ENCODE measurements at places on chromosomes 3 and 15. TPM values are rescaled to one million over a fixed set of nuclear protein-coding genes. Genes with fewer than 3 reads are reported as not detected.
A peak's percentile ranks its signal among the peaks of the same experiment; 100 is the strongest.

DNA sequence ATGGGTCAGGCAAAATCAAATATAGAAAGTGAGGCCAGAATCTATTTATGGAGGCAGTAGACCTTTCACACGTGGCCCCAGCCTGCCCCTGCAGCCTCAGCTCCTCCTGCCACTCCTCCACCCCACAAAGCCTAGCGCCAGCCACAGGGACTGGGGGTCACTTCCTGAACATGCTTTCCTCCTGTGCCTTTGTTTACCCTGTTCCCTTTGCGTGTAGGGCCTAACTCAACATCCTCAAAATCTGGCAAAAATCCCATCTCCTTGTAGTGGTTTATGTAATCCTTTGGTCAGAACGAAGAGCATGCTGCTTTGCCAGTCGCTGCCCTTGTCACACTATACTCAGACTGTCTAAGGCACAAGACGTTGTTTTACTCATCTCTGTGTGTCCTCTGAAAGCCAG, 39.6 kb downstream of the KBTBD12 start:
- DNase-seq: no peak

The SI gene
- not detected for total RNA-seq

DNA sequence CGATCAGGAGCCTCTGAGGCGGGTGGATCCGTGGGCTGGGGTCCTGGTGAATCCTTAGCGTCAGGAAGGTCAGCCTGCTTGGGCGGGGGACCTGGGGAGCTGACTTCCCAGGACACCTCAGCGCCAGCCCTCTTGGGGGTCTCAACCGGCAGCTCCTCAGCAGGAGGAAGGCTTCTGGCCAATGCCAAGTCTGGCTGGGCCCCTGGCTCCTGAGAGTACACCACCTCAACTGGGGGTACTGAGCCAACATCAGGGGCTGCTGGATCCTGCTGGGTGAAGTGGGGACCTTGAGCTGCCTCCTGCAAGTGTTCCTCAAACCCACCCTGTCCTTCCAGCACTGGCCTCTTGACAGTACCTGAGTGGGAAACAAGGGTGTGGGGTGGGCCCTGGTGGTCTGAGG, 3.1 kb downstream of the PRRT3 start:
- DNase-seq: no peak

GRCh38 chr15:71136159-71136783, 21.0 kb downstream of the THSD4 start:
- no peak for DNase-seq

GRCh38 chr15:38636597-38636996, 72.0 kb upstream of the RASGRP1 start:
- DNase-seq: no peak

DNA sequence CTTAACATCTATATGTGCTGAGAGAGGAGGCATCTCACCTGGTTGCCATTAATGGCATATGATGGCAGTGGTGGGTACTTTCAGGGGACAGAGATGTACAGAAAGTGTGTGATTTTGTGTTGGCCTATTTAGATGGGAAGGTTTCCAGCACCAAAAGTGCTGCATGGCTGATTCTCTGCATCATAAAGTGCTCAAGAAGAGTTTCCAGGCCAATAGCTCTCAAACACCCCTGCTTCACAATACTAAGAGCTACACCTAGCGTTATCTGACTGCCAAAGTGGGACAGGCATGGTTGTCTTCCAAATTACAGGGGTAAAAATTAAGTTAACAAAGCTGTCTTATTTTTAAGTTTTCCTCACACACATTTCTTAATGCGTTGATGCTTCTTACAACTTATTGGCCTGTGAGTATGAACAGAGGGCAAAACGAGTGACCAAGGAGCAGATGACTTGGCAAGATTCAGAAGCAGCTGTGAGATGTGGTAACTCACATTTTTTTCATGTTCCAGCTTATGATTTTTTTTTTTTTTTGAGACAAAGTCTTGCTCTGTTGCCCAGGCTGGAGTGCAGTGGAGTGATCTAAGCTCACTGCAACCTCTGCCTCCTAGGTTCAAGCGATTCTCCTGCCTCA, 41.4 kb upstream of the VEPH1 start:
- no peak for DNase-seq

- DNase-seq: no peak
These were observed 44.5 kb downstream of the GBE1 start for GRCh38 chr3:81716870-81717509.

The C3orf49 gene
- not detected for total RNA-seq

The PRR20G gene
- not detected for total RNA-seq

DNA sequence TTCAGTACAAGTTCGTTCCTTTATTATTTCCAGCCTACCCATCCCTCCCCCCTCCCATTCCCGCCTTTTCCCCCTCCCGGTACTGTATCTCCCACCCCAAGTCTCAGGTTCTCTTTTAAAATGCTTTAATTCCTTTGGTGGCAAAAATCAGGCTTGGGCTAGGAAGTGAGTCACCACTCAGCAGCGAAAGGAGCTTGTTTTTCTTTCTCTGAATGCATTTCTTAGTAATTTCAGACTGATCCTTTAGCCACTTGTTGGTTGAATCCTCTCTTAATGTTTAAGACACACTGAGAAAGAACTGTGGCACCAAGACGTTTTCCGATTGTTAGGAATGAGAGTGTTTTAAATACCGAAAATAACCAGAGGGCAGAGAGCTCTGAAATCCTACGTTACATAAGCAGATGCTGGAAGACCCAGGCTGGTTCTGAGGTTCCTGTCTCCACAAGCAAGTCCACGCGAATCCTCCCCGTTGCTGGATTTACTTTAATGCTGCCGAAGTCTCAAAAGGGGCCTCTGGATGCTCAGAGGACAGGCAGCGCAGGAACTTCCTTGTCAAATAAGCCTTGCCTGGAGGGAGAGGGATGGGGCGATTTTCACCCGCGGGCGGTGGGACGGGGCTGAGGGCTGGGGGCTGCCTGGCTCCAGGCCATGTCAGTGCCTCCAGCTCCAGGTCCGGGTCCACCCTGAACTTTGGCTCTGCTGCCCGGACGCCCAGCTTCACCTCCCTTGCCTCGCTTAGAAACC, 854 bp upstream of the COL8A1 start:
- DNase-seq: no peak

- peak; percentile 23 for DNase-seq
These were observed 24.1 kb downstream of the SMAD3 start for GRCh38 chr15:67089217-67090193.

- no peak for DNase-seq
These were observed 4.7 kb downstream of the EHD4 start for GRCh38 chr15:41967506-41968206.

DNA sequence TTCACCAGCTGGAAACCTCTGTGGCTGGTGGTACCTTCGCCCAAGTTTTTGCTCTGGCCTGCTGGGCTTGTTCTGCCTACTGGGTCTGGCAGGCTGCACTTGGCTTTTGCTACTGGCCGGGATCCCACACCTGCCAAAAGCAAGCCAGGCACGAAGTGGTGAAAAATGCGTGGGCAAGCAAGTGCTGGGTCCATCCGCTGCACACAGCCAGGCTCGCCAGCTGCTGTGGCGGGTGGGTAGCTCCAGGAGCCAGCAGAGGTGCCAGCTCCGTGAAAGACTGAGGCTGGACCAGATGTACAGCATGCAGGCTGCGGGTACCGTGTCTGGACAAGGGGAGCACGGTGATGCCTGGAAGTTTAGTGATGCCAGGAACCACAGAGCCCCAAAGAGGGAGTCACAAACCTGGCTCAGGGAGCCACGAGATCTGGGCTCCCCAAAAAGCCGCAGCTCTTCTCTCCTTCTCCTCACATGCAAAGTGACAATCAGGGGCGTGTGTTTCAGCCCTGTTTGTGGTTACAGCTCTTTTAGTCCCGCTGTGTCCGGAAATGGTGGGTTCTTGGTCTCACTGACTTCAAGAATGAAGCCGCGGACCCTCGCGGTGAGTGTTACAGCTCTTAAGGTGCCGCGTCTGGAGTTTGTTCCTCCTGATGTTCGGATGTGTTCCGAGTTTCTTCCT, 1455.6 kb upstream of the GBE1 start:
- DNase-seq: no peak

DNA sequence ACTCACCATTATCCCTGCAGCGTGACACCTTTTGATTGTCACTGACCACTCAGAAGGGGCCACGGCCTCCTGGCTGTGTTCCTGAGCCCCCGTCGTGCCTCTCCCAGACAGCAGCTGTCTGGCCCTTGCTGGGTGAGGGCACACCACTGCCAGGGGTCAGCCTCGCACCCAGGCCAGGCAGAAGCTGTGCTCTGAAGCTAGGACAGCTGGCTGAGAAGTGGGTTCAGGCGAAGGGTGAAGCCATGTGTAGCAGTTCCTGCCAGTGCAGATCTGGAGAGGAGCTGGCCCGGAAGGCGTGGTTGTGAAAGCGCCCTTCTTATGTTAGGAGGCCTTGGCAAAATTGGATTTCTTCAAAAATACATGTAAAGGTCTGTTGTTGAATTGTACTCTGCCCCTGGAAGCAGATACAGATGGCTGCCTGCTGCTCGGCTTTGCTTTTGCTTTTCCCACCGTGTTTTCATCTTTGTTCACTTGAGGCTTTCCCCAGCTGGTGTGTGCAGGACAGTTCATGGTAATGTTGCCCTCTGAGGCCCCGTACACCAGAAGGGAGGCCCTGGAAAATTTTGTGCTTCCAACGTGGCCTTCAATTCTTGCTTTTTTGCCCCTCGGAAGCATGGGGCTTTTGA, 49.1 kb downstream of the KLHL25 start:
- DNase-seq: no peak

DNA sequence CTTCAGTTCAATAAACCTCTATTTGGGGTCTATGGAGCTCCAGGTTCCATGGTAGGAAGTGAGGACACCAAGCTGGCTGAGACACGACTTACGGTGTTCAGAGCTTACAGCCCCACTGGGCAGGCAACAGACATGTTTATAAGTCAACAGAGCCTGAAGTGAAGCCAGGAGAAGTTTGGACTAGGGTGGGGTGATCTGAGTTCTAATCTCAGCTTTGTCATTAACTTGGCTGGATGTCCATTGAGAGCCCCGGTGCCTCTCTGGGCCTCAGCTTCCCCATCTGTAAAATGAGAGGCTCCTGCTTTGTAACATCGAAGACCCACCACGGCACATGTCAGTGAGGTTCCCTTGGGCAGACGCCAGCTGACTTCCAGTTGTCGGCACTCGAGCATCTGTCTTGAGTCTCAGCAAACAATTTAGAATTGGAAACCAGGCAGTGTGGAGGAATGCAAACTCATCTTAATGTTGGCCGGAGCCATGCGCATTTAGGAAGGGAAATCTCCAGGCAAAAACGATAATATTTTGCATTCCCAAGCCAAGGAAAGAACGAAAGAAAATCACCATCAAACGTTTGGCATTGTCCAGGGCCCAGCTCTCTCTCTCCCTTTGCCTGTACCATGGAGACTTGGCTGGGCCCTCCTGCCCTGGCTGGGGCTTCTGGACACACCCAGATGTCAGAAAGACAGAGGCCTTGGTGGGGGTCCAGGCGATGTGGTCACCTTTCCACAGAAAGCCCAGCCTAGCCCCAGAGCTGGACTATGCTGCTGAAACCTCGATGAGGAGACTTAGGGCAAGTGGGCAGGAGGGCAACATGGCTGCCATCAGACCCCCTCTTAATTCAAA, 18.4 kb downstream of the ITGA11 start:
- DNase-seq: no peak

DNA sequence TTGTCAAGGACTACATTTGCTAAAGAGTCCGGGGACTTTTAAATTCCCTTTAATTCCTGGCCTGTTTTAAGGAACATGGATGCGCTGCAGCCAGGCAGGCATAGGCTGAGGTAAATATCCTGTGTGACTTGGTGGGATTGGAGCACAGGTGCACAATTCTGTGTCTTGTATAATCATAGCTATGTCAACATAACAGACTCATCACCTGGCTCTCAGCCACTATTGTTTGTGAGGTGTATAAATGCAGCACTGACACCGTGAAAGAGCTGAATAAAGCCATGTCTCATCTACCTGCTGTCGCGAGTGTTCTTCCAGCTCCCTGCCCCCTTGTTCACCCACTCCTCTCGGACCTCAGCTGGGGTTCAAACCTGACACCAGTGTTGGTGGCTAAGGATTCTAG, 109.7 kb downstream of the MFSD1 start:
- no peak for DNase-seq

GRCh38 chr15:68106656-68107055, 52.5 kb downstream of the PIAS1 start:
- no peak for DNase-seq

The CHMP2B gene
- 29.9 TPM for total RNA-seq

DNA sequence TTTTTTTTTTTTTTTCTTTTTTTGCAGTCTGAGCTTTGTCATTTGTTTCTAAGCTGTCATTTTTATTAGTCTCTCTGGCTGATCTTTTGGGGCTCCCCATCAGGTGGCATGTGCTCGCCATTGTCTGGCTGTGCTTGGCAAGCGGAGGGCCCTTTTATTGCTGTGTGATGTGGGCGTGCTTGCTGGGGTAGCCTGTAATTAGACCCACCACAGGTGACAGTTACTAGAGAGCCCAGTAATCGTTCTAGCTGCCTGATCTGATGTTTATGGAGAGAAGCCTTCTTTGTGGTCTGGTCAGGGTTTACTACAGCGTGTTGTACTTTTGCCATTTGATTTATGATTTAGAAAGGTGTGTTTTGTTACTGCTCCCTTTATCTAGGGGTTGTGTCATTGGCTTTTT, 179.9 kb downstream of the MCTP2 start:
- no peak for DNase-seq

The FBXL22 gene
- total RNA-seq: not detected

DNA sequence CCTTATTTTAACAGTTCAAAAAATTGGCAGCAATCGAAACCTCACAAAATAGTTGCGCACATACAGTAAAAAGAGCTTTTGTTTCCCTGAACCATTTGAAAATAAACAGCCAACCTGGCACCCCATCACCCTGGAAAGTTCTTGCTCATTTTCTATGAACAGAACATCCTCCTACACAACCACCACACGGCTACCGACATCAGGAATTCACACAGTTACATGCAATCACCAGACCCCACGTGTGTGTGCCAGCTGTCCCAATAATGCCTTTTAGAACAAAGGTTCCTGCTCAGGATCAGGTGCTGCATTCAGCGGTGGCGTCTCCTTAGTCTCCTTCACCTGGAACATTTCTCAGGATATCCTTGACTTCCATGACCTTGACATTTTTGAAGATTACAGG, 186.5 kb downstream of the KLF13 start:
- DNase-seq: no peak

The NANOGP8 gene
- total RNA-seq: 1.3 TPM

DNA sequence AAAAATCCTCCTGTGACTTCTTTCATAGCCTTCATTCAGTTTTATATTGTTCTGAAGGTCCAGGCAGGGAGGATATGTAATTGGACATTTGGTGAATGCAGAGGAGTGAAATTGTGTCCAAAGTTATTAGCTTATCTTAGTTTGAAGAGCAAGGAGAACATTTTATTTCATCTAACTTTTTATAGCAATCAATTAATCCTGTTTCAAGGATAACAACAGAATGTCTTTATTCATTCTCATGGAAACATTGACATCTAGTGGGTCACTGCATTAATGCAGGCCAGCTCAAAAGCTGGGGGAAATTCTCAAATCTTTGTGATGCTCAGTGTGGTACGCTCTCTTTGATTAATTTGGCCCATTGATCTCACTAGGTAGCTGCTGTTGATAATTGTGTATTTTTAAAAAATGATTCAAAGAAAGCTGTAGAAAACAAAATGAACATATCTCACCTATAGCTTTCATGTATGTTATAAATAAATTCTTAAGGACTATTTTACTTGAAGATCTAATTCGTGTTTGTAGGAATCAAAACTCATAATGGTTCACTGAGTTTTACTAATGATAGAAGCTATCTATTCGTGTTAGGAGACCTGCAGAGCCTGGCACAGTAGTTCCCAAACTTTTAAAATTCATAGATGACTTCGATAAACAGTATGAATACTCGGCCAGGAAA, 150.8 kb upstream of the KCNMB2 start:
- no peak for DNase-seq

GRCh38 chr3:161859865-161860450, 363.4 kb downstream of the OTOL1 start:
- DNase-seq: no peak

The CPLX3 gene
- total RNA-seq: not detected

GRCh38 chr15:55992769-55993110, 672 bp downstream of the NEDD4 start:
- no peak for DNase-seq

Measured in omental fat pad (tissue), 4 donors.